ENCODE measurements at places on chromosomes 5 and 9.

- no peaks in the 10 kb centered on the region for H3K4me1 ChIP-seq
- H3K4me3 ChIP-seq, result no peak overlapping the region
- H3K27ac ChIP-seq, result no peak overlapping the region
- no peaks in the 10 kb centered on the region for H3K36me3 ChIP-seq
Measured at GRCh38 chr9:108640230-108640629, 215.6 kb downstream of the ACTL7B start.

DNA sequence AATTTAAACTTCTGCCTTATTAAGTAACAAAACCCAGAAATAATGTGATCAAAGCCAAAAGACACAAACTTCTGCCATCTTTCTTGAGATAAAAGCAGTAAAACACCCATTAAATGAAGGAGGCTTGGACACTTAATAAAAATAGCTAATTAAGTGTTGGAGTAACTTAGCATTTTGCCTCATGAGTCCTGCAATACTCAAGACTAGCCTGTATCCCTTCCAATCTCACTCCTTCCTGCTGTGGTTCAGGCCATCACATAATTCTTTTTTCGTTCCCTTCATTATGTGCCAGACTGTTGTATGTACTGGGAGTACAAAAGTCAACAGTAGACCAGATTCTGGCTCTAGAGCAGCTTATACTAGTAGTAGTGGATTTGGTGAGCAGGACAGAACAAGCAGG, 250.2 kb downstream of the NFIB start:
- H3K4me1 ChIP-seq, result no peaks in the 10 kb centered on the region
- no peak overlapping the region for H3K27ac ChIP-seq
- H3K27me3 ChIP-seq, result no peaks in the 10 kb centered on the region

GRCh38 chr5:143118222-143118621, 285.3 kb downstream of the NR3C1 start:
- H3K27me3 ChIP-seq, result no peaks in the 10 kb centered on the region
- no peak for DNase-seq
- no peak overlapping the region for H3K4me3 ChIP-seq
- H3K36me3 ChIP-seq, result no peaks in the 10 kb centered on the region

DNA sequence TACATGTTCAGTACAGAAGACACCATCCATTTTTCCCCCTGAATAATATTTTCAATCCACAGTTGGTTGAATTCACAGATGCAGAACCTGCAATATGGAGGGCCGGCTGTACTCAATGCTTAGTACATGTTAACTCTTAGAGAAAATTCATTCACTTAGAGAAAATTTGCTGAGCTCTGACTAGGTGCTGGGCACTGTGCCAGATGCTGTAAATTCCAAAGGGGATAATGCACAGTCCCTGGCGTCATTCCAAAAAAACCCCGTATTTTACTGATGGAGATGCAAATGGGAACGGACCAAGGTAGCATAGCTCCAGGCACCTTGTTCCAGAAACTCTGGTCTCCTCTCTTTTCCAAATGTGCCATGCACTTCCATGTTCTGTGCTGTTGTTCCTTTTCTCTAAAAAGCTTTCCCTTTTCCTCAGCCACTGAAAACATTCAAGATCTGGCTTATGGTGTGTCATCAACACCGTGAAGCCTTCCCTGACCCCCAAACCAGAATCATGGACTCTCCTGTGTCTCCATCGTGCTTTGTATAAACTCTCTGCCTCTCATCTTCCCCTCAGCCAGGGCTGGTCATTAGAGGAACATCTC, 55.7 kb upstream of the COL15A1 start:
- peaks cover 4% of the 10 kb centered on the region for H3K27me3 ChIP-seq
- H3K4me3 ChIP-seq, result no peak overlapping the region
- no peak overlapping the region for H3K27ac ChIP-seq
- DNase-seq, result no peak
- no peaks in the 10 kb centered on the region for H3K4me1 ChIP-seq

GRCh38 chr9:134168757-134169550, 4.6 kb upstream of the RNU6ATAC start:
- no peaks in the 10 kb centered on the region for H3K36me3 ChIP-seq
- H3K4me1 ChIP-seq, result no peaks in the 10 kb centered on the region
- H3K27ac ChIP-seq, result no peak overlapping the region
- no peaks in the 10 kb centered on the region for H3K27me3 ChIP-seq
- H3K4me3 ChIP-seq, result no peak overlapping the region
- DNase-seq, result no peak

DNA sequence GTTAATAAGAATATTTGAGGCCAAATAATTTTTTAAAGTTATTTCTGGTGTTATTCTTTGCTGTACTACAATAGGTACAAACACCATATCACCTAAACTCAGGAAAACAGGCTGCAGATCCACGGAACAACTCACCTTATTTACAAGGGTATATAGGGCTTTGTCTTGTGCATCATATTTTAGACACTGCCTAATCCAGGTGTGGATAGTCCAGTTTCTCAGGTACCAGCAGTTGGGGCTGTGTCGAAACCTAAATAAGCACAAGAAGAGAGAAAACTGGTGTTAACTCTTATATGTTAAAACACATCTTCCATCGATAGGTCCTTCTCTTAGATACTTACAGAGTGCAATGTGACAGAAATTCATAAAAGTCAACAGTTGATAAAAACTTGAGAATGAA, 82.2 kb downstream of the MRPS27 start:
- H3K4me3 ChIP-seq, result no peak overlapping the region
- DNase-seq, result no peak
- H3K36me3 ChIP-seq, result peaks cover 11% of the 10 kb centered on the region
- no peaks in the 10 kb centered on the region for H3K27me3 ChIP-seq

DNA sequence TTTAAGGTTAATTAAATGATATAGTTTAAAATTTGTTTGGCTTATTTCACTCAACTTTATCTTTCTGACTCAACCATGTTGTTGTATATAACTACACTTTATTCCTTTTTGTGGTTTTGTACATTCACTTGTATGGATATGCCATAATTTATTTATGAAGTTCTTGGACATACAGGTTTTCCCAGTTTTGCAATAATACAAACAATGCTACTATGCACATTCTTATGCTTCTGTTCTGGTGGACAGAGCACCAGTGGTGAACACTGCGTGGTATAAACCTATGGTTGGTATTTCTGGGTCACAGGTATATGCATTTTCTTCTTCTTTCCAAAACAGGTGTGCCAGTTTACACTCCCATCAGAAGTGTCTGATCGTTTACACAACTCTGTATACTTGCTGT, 35.7 kb upstream of the TRIM14 start:
- H3K27ac ChIP-seq, result no peak overlapping the region
- no peaks in the 10 kb centered on the region for H3K27me3 ChIP-seq
- H3K4me1 ChIP-seq, result no peaks in the 10 kb centered on the region
- DNase-seq, result no peak
